ENCODE measurements at places on chromosomes 16 and 17.

DNA sequence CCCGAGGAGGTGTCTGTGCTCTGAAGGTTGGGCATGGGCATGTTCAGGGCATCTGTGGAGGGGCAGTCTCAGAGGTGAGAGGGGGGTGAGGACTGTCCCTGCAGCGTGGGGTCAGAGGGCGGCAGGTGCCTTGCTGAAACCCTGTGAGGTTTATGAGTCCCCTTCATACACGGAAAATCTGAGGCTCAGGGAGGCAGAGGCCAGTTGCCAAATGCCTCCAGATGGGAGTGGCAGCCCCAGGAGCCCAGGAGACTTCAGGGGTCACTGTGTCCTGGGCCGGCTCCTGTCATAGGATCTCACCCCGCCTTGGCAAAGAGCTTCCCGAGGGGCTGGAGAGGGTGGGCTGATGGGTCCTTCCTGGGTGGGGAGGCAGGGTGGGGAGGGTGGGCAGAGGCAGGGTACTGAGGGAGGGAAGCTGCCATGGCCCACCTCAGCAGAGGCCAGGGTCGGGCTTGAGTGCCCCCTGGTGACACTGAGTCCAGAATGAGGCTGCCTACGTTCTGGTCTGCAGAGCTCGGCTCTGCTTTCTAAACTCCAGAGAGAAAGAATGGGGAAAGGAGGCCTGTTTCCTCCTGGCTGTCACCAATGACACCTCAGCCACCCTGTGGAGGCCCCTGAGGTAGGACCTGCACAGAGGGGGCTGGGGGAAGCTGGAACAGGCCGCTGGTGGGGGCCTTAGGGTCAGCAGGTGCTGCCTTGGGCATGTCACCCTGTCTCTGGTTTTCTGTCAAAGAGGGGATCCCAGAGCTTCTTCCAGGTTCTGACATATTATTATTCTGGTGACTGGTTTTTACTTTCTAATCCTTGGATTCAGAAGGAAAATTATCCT lies 1.1 kb downstream of the LGALS9 start:
- no peak for DNase-seq

DNA sequence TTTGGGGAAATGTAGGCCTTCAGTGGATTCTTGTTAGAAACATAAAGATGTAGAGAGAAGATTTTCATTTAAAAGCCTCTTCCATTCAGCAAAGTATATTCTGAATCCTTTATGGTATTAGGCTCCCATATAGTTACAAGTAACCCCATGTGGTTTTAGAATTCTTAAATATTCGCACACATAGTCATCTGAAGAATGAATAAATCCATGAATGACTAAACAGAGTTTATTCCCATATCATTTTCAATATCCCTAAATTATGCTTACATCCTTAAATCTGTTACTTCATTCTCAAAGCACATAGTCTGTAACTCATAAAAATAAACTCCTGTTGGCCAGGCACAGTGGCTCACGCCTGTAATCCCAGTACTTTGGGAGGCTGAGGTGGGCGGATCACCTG lies 962.1 kb downstream of the KCNJ18 start:
- no peak for DNase-seq

GRCh38 chr16:85774136-85774535 lies 23.2 kb upstream of the C16orf74 start:
- DNase-seq: no peak

DNA sequence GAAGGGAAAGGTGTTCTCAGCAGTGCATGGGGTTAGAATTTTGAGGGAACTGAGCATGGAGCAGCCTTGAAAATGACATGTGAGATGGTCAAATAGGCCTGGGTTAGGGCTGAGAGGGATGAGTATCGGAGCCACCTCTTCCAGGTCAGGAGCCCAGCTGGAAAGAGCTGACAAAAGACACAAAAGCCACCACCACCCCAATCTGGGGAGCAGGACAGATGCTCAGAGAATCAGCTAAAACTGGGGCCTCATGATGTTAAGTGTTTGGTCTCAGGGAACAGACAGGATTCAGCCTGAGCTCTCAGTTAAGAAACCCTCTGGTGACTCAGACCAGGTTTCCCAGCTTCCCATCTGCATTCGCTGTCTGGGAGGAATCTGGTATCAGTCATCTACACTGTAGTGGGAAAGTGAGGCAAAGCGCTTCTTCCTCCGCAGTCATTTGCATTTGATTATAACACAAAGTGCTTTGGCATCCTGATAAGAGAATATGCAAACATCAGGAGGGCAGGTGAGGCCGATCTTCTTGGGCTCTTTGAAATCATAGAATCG lies 2.6 kb downstream of the WNT9B start:
- no peak for DNase-seq

DNA sequence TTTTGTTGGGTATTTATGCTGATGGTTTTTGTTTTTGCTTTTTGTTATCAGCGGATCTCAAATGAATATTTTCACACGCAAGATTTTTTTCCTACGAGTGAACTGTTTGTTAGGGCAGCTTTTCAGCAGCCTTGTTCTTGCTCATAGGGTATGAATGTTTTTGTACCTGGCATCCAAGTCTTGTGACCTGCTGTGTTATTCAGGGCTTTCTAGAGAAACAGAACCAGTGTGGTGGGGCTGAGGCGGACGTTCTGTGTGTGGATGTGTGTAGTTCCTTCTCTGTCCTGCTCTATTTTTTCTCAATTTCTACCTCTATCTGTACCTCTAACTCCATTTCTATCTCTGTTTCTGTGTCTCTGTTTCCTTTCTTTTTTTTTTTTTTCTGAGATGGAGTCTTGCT lies 78.3 kb downstream of the SNX29 start:
- DNase-seq: no peak

DNA sequence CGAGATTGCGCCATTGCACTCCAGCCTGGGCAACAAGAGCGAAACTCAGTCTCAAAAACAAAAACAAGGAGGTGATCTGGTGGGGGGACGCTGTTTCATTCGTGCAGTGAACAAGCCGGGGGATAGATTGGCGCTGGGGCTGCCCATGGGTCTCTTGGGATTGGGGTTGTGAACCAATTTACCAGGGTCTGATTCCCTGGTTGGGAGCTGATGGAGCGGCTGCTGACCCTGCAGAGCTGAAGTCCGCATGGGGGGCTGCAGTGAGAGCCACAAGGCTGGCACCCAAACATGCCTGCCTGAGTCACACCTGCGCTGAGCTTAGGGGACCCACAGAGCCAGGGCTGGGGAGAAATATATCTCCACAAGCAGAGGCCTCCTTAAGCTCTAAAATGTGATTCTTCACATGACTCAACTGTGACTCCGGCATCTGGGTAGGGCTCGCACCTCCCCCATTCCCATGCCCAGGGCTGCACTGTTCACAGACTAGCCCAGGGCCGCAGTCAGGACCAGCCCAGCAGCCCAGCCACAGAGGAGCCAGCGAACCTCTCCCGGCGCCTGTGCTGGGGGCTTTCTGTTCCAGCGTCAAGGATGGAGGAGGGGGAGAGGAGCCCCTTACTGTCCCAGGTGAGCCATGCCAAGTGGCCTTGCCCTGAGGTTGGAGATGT lies 5.0 kb downstream of the TSPAN10 start:
- DNase-seq: no peak

DNA sequence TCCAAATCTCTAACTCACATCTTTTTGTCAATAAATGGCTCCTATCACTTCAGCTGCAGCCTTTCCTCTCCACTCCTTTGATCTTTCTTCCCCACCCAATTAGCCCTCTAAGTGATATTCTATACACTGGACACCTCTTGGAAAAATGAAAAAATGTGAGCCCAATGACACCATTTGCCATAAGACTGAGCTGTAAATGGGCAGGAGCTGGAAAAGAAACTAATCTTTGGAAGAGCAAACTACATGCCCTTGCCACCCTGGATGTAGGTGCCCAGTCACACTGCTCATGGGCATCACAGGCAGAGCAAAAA lies 80.0 kb downstream of the SMG6 start:
- no peak for DNase-seq

GRCh38 chr17:17453088-17453487 lies 23.7 kb upstream of the MED9 start:
- DNase-seq: no peak

DNA sequence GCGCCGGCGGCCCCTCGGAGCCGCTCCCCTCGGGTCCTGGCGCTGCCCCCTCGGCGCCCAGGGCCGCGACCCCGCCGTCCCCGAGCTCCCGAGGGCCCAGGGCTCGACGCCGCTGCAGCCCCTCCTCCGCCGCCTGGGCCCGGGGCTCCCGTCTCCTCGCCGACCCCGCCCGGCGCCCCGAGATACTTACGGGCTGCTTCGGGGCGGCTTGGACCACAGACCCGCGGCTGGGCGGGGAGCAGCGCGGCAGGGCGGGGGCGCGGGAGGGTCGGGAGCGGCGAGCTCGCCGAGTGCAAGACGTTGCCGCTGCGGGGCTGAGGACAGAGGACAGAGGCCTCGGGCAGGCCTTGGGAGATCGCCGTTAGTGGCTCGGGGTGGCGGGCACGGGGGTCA lies 290 bp downstream of the TOB1 start:
- DNase-seq: no peak

DNA sequence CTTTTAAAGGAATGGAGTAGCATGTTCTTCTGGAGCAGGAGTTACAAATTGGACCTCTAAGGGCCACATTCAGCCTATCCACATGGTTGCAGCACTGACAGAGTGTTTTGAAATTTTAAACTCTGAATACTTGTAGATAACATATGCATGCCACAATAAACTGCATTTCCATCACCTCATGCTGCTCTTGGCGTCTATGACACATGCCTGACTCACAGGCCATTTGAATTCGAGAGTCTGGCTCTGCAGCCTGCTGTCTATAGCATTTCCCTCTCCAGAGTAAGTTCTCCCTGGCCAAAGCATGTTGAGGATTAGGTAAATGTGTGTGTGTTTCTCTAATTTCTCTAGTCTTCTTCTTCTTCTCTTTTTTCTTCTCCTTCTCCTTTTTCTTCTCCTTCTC lies 28.7 kb upstream of the MYOCD start:
- DNase-seq: no peak

GRCh38 chr17:18977021-18977420 lies 25.1 kb downstream of the SLC5A10 start:
- DNase-seq: no peak

DNA sequence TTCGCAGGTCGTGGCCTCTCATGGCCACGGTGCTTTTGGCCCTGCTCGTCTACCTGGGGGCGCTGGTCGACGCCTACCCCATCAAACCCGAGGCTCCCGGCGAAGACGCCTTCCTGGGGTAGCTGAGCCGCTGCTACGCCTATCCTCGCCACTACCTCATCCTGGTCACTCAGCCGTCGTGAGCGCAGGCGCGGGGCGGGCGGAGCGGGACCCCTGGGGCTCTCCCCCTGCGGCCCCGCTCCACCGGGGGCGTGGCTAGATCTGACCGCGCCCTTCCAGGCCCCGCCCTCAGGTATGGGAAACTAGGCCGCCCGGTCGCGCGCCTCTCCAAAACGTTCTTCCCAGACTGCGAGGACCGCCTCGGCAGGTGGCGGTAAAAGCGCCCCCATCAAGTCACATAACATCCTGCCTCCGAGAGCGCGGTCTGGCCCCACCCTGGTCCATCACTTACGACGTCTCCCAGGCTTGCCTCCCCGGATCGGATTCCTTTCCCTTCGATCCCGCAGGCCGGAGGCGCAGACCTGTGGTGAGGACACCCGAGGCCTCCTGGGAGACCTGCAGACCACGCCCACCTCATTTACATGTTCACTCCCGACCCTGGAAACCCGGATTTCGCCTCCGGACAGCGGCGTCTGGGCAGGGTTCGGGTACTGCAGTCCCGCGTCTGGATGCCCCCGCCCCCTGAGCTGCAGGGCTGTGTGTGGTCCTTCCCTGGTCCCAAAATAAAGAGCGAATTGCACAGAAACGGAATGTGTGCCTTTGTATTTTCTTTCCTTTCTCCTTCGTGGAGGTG lies 91.5 kb upstream of the TMEM97 start:
- no peak for DNase-seq

- DNase-seq: peak; percentile 71
These were observed 58.5 kb downstream of the TMEM132E start for GRCh38 chr17:34637548-34638525.

GRCh38 chr17:82216301-82217119 lies 3.9 kb upstream of the CCDC57 start:
- DNase-seq: no peak

GRCh38 chr17:50268743-50269275 lies 5.5 kb upstream of the TMEM92 start:
- no peak for DNase-seq

GRCh38 chr17:41717408-41718286 lies 5.5 kb downstream of the GAST start:
- DNase-seq: no peak

GRCh38 chr17:67245694-67246402 lies 852 bp upstream of the HELZ start:
- no peak for DNase-seq

GRCh38 chr17:32104158-32104557 lies 38.1 kb upstream of the RHOT1 start:
- DNase-seq: no peak

- no peak for DNase-seq
These were observed 33.5 kb upstream of the DNAH9 start for GRCh38 chr17:11564589-11565380.

- no peak for DNase-seq
These were observed 49.9 kb downstream of the MAP1LC3B start for GRCh38 chr16:87441886-87442580.

DNA sequence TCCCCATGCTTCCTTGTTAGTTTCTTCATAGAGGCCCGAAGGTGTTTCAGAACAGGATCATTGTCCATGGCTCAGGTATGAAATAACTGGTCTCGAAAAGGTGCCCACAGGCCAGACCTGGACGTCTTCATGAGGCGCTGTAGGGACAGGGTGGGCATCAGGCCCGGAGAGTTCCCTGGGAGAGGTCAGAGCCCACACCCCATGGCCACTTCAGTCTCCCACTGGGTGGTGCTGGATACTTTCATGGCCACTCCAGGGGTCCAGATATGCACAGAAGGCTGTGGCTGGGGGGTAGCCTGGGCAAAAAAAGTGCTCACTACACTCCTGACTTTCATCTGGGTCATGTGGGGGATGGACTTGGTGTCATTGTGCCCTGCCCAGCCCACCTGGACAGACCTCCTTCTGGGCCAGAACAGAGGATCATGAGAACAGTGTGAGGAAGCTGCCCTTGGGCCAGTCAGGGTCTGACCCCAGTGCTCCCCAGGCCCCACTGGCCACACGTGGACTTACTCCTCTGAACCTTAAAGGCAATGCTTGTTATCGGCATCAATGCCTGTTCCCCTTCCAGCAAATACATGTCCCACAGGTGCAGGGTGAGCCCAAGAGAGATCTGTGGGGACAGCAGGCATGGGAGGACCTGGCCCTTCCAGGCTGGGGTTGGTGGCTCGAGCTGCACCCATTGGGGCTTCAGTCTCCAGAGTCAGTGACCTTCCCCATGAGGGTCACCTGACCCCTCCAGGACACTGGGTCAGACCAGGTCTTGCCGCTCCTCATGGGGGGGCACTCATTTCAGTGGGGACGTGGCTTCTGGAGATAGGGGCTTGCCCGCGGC lies 36.9 kb downstream of the LGALS9 start:
- DNase-seq: no peak

- DNase-seq: no peak
These were observed at the start of gene PITPNM3 for GRCh38 chr17:6556121-6557039. Gene PITPNM3, minus strand, starts transcription at chr17:6556555. Its CDS starts 149 bp downstream, at chr17:6556406.
